ENCODE measurements at places on chromosomes 3 and 15.

GRCh38 chr15:41080144-41080543 is 35.9 kb downstream of the INO80 start:
- DNase-seq: no peak

- no peak for DNase-seq
Measured at GRCh38 chr3:103968751-103969150, 1398.0 kb upstream of the ALCAM start.

DNA sequence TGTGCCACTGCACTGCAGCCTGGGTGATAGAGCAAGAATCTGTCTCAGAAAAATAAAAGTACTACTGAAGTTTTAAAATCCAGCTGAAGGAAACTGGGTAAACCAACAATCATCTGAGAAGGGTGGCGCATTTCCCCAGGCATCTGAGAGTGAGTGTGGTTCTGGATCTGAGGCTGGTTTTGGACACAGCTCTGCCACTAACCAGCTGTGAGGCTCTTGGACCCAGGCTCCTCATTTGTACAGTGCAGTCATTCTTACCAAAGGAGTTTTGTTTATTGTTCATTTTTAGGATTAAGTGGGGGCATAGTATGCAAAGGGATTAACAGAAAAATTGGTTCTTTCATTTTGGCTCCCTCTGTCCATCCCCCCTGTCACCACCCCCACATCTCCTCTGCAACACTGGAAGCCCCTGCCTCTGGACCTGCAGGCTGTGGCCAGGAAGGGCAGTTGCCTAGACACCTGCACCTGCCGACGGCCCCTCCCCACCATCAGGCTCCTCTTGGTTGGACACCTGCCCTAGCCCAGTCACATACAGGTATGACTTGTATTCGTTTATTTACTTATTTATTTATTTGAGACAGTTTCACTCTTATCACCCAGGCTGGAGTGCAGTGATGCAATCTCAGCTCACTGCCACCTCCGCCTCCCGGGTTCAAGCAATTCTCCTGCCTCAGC is 8.8 kb downstream of the NUP210 start:
- DNase-seq: no peak

DNA sequence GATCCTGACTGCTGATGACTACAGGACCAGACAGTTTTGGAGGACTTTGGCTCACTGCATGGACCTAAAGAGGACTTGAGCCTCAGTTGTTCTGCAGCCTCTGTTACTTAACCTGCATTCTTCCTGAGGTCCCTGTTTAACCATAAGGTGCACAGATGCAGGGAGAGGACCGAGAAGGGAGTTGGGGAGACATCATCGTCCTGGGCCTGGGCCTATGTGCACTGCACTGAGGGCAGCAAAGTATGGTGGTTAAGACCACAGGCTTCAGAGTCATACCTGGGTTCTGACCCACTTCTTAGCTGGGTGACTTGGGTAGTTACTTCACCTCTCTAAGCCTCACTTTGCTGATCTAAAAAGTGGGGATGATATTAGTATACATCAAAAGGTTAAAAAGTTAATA is 21.9 kb downstream of the KY start:
- no peak for DNase-seq

- DNase-seq: no peak
Measured at GRCh38 chr3:131329774-131330173, 51.8 kb upstream of the NUDT16 start.

- no peak for DNase-seq
Measured at GRCh38 chr15:84973492-84974460, 7.9 kb upstream of the PDE8A start.

DNA sequence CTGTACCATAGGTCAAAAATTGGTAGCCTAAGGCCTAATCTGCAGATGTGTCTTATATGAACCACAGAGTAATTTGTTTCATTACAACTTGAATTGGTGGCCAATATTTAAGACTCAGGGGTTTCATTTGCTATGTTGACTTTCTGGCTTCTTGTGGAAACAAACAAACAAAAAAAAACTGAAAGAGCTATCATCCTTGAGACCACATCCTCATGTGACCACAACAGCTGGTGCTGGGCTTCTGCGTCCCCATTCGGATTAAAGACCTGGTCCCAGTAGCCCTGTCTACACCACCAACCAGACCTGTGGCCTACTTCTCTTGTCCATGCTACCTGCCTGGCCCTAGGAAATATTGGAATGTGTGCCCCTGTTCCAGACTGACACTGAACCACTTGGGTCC is 61.7 kb downstream of the STRIT1 start:
- DNase-seq: no peak

- no peak for DNase-seq
Measured at GRCh38 chr15:51098331-51098619, 3.6 kb upstream of the TNFAIP8L3 start.

GRCh38 chr3:165983284-165983683 is 146.1 kb upstream of the BCHE start:
- no peak for DNase-seq

GRCh38 chr3:47245271-47245670 is 37.3 kb downstream of the KIF9 start:
- DNase-seq: no peak

DNA sequence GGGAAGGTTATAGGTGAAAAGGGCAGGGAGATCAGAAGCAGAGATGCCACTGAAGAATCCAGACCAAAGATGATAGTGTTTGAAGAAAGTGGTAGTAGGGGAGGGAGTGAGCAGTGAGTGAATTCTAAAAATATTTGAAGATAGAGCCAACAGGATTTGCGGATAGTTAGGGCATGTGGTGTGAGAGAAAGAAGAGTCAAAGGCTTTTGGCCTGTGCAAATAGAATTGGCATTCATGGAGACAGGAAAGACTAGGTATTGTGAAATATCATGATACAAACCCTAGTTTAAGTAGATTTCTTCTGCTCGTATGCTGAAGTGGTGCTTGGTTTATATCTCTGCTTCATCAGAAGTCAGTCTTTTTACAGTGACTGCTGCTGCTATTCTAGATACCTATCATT is 224.2 kb upstream of the CFAP20DC start:
- DNase-seq: no peak

GRCh38 chr3:10173926-10174435 is 9.3 kb downstream of the IRAK2 start:
- no peak for DNase-seq

DNA sequence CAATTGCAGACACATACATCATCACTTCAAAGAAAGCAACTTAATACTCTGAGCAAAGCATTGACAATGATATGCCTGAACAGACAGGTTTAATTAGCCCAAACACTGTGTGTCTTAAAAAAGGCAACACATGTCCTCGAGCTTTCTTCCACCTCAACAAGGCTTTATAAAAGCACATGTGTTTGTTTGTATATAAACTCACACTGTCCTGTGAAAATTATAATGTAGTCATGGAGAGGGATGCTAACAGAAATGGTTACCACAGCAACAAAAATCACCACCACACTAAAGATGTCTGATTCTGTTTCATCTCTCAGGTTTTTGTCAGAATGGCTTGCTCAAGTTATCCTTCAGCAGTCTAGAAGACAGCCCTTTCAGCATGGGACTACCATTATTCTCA is 314.7 kb downstream of the MAGI1 start:
- no peak for DNase-seq

DNA sequence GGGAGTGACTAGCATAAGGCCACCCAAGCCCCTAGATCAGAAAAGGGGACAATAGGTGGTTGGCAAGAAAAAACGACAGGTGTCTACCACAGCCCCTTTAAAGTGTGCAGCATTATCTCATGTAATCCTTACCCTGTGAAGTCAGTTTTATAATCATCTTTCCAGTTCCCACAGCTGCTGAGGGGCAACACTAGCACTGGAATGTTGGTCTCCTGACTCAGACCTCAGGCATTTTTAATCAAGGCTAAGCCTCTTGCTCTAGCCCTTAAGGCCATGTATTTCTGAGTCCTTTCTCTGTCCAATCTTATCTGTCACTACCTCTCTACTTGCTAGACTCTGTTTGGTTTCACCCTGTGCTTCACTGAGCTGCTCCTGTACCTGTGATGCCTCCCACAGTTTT is 171.7 kb downstream of the TLE3 start:
- no peak for DNase-seq

DNA sequence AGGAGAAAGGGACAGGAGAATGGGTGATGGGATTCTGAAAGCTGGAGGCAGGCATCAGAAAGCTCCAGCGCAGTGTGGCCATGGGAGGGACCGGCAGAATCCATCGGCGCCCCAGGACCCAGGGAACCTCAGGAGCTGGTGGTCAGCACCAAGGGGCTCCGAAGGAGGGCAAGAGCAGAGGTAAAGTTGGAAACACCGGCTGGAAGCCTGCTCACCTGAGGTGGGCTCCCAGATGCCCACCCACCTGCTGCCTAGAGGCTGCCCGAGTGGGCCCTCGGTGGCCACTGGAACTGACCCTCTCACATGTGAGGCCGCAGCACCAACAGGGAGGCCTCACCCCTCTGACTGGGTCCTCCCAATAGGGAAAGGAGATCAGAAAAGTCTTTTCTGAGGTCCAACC is 10.3 kb upstream of the ZXDC start:
- DNase-seq: no peak

GRCh38 chr15:67137951-67138848 is 72.8 kb downstream of the SMAD3 start:
- DNase-seq: no peak

DNA sequence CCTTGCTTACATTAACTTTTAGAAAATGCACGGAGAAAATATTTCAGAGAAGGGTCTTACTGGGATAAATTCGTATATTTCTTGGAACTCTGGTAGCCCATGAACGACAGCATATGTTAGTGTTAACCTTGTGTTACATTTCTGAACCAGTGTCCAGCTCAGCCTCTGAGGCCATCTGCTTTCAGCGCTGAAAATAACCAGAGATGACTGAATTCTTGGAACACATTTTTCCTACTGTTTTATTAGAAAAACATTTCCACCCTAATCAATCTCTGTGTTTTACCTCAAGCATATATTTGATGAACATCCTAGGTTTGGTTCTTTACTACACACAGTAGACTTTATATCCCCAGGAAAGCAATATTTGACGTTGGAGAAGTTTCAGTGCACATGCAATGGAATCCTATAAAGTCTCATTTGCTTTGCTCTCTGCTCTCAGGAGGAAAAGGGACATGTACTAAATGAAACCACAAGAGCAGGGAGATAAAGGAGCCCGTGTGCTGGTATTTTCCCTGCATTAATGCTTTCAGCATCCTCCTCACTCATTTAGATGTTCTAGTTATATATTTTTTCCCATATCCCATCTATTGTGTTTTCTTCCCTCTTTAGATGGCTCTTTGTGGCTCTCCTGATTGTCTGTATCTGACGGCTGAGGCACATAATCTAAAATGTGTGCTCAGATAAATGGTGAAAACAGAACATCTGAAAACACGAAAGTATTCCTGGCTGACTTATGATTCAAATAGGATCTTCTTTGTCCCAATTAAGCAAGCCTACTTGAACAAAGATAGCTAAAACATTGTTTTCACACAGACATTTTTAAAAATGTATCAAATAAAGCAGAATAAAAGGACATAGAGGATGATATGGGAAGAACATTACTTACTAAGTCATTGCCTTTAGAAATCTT is 151.7 kb upstream of the KCNMB2 start:
- no peak for DNase-seq

DNA sequence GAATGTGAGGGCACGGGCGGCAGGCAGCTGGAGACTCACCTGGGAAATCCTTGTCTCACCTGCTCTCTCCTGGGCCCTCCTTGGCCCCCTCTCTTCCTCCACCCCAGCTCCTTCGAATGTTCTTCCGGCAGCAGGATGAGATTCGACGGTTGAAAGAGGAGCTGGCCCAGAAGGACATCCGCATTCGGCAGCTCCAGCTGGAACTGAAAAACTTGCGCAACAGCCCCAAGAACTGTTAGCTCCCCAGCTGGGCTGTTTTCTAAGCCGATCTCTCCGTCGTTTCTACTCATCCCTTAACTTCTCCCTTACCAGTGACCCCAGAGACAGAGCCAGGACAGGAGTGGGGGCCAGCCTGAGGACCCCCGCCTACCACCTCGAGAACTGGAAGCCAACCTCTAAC is 95.0 kb downstream of the ANP32A start:
- DNase-seq: no peak

DNA sequence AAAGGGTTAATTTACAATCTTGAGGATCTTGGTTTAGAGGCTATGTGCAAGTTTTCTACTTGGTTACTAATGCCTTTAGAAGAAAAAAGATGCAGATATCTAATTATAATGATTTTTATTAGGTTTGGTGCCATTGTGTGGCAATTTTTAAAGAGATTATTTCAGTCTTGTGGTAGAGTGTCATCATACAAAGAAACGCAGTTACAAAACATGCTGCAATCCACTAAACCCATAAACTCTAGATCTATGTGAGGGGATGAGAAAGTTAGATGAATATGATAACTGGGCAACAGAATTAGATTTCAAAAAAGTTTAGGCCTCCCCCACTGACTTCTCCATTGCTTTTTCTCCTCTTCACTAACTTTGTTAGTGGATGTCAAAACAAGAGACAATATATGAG is 106.0 kb downstream of the ARPP21 start:
- no peak for DNase-seq

- no peak for DNase-seq
Measured at GRCh38 chr3:54384279-54384678, 261.9 kb downstream of the CACNA2D3 start.

DNA sequence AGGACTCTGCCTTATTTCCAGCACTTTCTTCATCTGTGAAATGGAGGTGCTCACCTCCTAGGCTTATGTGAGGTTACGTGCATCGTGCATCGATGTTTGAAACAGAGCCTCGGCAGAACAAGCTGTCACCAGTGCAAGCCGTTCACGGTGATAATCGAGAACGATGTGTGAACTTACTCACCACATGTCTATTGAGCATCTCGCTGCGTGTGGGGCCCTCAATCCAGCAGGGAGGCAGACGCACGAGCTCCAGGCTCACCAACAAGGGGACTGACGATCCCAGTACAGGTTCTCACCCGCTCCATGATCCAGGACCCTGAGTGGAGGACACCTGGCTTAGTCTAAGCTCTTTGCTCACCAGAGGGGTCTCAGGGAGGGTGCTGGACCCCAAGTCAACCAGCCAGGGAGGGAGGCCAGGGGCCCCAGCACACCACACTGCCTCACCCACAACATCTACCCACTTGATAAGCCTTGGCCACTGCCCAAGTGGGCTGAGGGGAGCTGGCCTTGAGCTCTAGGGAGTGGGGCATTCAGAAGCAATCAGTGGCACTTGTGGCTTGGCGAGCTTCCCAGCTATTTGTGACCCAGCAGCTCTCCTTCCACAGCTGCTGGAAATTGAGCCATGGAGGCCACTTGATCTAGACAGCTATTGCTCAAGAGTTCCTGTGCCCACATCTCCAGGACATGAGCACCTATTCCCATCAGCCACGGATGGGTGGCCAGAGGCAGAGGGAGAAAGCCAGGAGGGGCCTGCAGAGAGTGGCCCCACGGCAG is 34.4 kb upstream of the SLC6A1 start:
- DNase-seq: no peak

All from stimulated activated CD4-positive, alpha-beta T cell treated with anti-CD3 and anti-CD28 coated beads, Interleukin-1b, Interleukin-23, amount 100 ng/mL, for 4 hours (primary cell).